HL-60 (cell line): ENCODE measurements at places on chromosomes 1 and 21.

GRCh38 chr1:226919587-226919986 lies 20.5 kb upstream of the COQ8A start:
- no peak for DNase-seq

- DNase-seq: no peak
These were observed 3.3 kb downstream of the AHDC1 start for GRCh38 chr1:27600498-27601175.

- no peak for DNase-seq
These were observed 109.7 kb upstream of the ZBTB40 start for GRCh38 chr1:22341791-22342605.

DNA sequence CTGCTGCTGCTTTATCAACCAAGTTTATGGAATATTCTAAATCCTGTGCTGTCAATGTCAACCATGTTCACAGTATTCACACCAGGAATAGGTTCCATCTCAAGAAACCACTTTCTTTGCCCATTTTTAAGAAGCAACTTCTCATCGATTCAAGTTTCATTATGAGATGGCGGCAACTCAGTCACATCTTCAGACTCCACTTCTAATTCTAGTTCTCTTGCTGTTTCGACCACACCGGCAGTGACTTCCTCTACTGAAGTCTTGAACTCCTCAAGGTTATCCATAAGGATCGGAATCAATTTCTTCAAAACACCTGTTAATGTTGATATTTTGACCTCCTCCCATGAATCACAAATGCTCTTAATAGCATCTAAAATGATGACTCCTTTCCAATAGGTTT lies 39.7 kb upstream of the IFNLR1 start:
- no peak for DNase-seq

- no peak for DNase-seq
These were observed 547 bp upstream of the CHIA start for GRCh38 chr1:111290104-111290503.

DNA sequence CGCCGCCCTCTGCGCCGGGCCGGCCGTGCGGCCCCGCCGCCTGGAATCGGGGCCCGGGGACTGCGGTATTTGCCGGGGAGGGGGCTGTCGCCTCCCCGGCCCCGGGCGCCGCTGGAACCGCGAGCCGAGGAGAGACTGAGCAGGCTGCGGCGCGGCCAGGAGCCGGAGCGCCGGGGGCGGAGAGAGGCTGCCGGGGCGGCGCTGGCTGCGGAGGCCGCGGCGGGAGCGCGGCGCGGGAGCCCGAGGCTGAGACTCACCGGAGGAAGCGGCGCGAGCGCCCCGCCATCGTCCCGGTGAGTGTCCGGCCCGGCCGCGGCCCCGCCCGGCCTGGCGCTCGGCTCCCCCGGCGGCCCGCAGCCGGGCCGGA lies 746 bp downstream of the DYRK1A start:
- no peak for DNase-seq

- DNase-seq: no peak
These were observed 155.0 kb upstream of the BEND5 start for GRCh38 chr1:48931506-48932192.

- no peak for DNase-seq
These were observed 145.6 kb downstream of the GDAP2 start for GRCh38 chr1:117783606-117784396.
